CD4-positive, alpha-beta T cell treated with Interleukin-15 for 1 hour (primary cell): ENCODE measurements at places on chromosomes 2 and 18.

- DNase-seq = no peak
Measured at GRCh38 chr2:140502951-140503630, 1627.7 kb downstream of the LRP1B start.

GRCh38 chr2:121969166-121969565, 213.7 kb downstream of the TSN start:
- no peak for DNase-seq

GRCh38 chr2:122610948-122611609, 855.6 kb downstream of the TSN start:
- DNase-seq = no peak

DNA sequence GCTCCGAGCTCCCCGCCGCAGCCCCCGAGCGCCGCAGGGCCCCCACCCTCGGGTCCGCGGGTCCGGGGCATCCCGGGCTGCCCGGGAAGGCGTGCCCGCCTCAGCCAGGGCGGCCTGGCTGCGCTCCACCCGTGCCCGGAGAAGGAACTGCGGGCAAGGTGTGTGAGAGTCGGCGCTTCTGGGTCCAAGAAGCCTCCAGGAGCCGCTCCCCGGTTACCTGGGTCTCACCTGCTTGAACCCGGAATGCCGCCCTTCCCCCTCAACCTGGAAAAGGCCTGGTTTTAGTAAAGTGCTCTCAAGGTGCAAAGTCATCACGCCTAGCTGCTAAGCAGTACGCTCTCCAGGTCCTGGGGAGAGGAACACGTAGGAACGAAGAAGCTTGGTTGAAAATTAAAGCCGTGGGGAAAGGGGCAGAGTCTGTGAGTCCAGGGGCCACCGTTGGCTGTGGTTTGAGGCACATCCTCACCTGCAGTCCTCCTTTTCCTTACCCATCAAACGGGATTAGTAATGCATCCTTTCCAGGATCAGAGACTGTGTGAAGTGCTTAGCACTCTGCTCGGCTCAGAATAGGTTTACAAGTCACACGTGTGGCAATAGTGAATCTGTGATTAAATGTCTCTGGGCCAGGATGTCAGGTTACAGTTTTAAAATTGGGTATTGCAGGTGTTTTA, 1.2 kb downstream of the ASAP2 start:
- DNase-seq = no peak

DNA sequence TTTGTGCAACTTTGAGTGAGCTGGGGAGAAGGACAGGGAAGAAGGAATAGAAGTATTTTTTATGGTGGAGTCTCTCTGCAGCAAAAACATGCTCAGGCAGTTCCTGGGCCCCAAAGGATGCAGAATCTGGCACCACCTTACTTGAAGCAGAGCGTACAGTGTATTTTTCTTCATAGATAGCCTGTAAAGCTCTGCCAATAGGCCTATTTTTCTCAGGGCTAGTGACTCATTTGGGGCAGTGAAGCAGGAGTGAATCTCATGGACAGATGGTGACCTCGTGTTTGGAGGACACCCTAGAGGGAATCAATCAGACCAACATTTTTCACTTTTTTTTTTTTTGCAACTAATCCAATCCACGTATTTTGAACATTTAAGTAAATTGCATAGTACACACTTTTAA, 268.1 kb upstream of the CXCR4 start:
- DNase-seq = no peak
